Activated CD8-positive, alpha-beta T cell treated with anti-CD3 and anti-CD28 coated beads, Interleukin-2, amount 10 ng/mL, durations not matched to agents 7 days and 5 days (primary cell): ENCODE measurements at places on chromosomes 5 and 9. TPM values are rescaled to one million over a fixed set of nuclear protein-coding genes. Genes with fewer than 3 reads are reported as not detected.

- DNase-seq, result no peak
Measured at GRCh38 chr5:38600329-38601045, 44.0 kb upstream of the LIFR start.

DNA sequence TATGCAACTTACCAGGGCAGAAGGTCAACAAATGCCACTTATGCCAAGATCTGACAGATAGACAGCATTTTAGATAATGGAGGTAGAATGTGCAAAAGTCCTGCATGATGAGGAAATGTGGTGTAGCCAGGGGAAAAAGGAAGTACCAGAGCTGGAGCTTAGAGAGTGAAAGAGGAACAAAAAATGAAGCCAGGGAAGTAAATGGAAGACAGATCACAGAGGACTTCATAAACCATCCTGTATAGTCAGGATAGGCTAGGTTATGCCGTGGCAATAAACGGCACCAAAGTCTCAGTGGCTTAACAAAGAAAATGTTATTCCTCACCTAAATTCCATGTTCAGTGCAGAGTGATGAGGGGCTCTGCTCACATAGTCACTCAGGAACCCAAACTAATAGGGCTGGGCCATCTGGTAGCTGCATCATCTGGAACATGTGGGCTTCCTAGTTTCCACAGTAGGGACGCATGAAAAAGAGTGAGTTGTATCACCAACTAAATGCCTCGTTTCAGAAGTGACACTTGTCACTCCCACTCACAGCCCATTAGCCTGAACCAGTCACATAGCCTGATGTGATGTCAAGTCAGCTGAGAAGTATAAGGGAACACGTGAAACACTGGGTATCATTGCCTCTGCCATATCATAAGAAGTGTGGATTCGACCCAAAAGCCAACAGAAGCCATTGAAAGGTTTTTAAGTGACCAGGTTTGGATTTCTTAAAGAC, 70.3 kb downstream of the SH3RF2 start:
- DNase-seq, result no peak

DNA sequence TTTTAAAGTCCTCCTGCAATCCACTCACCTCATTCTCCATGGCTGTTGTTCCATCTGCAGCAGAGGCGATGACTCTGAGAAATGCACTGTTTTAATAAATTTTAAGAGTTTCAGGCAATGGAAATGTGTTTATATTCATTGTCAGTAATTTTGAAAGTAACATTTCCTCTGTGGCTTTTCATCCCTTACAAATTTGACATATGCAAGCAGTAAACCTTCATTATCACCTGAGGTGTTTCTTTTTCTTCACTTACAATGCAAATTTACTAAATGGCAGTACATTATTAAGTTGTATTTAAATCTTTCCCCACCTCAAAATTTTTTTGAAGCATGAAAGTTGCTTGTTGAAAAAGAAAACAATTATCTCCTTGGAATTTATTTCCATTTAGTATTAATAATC, 136.9 kb downstream of the DIRAS2 start:
- DNase-seq, result no peak

The TNC gene
- total RNA-seq, result not detected

The PCDHGA2 gene
- not detected for total RNA-seq

The ADRA1B gene
- not detected for total RNA-seq
